Activated naive CD4-positive, alpha-beta T cell treated with anti-CD3 and anti-CD28 coated beads, Interleukin-2, amount 50 U/mL, for 72 hours (primary cell): ENCODE measurements at places on chromosomes 3 and 15. TPM values are rescaled to one million over a fixed set of nuclear protein-coding genes. Genes with fewer than 3 reads are reported as not detected.

Gene NAA80
- total RNA-seq = 19.4 TPM

Gene GREM1
- not detected for total RNA-seq

Gene NSUN3
- 18.3 TPM for total RNA-seq

Gene KBTBD8
- 12.1 TPM for total RNA-seq

DNA sequence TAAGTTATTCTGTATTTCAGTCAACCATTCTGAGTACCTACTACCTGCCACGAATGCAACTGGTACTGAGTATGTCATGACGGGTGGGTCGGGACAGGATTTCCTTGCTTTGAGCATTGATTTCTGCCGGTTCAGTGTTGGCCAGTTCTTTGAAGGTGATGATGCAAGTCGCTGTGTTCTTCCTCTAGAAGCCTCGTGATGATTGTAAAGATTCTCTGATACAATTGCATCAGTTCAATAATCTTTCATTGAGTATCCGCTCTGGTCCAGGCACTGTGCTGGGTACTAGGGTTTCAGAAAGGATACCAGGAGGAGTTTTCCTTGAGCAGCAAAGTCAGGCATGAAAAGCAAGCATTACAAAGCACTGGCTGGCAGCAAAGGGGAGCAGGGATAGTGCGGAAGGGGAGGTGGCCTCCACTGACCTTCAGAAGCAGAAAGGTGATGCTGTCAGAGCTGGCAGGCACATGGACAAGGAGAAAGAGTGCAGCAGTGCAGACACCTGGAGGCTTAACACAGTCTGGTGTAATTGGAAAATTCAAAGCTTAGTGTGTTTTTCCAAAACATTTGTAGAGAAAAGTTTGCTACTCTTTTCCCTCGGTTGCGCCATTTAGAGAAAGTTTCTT lies 100.1 kb downstream of the RPL39L start:
- no peak for DNase-seq

DNA sequence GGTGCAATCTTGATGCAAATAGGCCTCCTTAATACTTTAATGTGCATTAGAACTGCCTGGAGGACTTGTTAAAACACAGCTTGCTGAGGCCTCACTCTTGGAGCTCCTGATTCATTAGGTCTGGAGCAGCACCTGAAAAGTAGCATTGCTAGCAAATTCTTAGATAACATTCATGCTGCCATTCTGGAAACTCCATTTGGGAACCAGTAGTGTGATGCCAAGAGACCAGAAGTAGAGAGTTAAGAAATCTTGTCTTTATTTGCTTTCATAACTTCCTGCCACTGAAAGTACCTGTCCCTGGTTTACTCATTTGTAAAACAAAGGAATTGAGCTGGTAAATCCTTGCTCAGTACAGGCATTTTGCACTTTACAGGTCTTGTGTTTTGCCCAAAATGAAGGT lies 72.0 kb downstream of the RAP2B start:
- no peak for DNase-seq

DNA sequence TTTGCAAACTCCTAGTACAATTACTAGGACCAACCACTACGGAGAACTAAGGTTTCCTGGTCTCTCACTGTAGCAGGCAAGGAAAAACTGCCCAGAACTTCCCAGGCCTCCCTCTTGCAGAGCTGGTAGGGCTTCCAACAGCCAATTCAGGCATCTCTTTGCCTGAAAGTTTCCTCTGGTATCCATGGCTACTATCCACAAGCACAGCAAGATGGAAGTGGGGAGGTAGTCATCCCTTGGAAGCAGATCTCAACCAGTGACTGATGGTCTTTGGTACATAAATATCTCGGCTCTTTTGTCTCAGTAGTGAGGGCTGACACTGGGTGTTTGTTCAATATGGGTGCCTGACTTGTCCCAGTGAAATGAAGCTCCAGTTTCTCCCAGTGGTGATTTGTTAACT lies 201.3 kb upstream of the MRPL3 start:
- DNase-seq = no peak

- no peak for DNase-seq
These were observed 13.4 kb upstream of the TRAK1 start for GRCh38 chr3:42077785-42078184.
